ENCODE measurements at places on chromosomes 1 and 21.
A peak's percentile ranks its signal among the peaks of the same experiment; 100 is the strongest.

DNA sequence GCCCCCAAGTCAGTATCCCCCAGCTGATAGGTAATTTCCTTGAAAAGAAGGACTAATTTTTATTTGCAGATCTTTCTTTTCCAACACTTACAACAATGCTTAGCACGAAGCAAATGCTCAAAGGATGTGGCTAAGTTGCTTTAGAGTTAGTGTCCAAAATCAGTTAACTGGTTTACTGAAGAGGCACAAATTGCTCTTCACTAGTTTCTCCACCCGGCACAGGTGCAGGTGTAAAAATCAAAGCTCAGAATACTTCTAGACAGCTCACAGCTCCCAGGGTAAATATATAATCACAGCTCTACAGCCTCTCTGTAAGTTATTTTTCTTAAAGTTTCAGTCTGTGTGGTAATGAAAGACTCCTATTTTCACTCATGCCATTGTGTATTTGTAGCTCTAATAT lies 361.8 kb downstream of the NEGR1 start:
- no peak for DNase-seq

- no peak for DNase-seq
Observed at GRCh38 chr1:100440075-100440809, 87.9 kb downstream of the CDC14A start.

GRCh38 chr1:199310708-199311107 lies 671.9 kb downstream of the PTPRC start:
- DNase-seq = no peak

GRCh38 chr1:227756172-227756959 lies 21.1 kb downstream of the SNAP47 start:
- DNase-seq = no peak

- DNase-seq = no peak
Observed at GRCh38 chr1:168453056-168453455, 90.7 kb downstream of the XCL2 start.

DNA sequence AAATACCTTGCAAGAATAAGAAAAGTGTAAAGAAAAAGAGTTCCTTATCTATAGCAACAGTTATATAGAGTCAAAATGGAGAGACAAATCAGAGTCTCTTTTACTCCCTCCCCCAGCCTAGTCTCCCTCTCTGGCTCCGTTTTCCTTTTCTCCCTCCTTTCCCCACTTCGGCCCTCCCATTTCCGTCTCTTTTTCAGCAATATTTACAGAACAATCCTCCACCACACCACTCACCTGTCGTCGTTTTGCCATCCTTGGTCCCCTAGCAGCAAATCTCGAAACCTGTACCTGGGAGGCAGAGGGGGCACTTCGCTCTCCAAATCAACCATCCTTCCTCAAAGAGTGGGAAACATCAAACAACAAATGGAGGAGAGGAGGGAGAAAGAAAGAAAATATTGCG lies 259 bp downstream of the KCNT2 start:
- peak; percentile 2 for DNase-seq

GRCh38 chr1:37691497-37692077 lies 729 bp upstream of the CDCA8 start:
- peak; percentile 11 for DNase-seq

DNA sequence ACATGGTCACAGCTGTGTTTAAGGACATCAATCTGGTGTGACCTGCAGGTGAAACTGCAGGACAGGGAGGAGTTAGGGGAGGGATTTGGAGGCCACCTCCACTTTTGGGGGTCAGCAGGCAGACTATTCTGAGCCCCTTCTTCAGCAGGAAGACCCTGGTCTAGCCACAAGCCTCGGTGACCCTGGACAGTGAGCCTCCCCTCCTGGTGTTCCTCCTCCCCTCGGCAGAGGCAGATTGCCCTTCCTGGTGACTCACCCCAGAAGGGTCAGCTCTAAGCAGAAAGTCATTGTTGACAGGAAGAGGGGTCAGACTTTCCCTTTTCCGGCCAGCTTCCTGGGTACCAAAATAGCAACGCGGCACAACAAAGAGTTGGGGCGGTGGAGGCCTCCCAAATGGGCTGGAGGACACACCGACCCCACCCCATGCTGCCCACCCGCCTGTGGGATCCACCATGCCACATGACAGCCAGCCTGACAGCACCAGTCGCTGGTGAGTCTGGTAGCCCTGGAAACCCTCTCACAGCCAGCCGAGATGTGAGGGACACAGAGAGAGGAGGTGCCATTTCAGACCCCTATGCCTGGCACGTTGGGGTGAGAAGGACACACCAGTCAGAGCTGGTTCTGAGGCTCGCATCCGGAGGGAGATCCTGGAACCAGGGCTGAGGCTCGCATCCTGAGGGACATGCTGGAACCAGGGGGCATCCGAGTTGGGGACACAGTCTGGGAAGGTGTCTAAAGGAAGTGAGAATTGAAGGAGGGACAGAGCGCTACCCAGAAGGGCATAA lies 14.7 kb upstream of the CSF1 start:
- DNase-seq = no peak

- no peak for DNase-seq
Observed at GRCh38 chr1:3345792-3346191, 108.7 kb upstream of the ARHGEF16 start.

DNA sequence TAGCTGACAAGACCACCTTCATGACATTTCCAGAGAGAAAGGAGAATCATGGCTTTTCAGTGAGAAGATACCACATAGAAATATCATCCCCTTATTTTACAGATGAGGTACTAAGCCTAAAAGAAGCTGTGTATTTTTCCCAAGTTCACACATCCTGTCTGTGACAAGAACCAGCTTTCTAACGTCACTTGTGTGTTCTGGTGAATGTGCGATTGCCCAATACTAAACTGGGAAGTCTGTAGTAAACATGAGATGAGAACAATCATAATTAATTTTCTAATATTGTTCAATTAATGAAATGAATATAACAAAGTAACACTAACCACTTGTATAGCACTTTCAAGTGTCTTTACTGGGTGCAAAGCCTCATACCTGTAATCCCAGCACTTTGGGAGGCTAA lies 46.0 kb downstream of the PTGER3 start:
- DNase-seq = no peak

DNA sequence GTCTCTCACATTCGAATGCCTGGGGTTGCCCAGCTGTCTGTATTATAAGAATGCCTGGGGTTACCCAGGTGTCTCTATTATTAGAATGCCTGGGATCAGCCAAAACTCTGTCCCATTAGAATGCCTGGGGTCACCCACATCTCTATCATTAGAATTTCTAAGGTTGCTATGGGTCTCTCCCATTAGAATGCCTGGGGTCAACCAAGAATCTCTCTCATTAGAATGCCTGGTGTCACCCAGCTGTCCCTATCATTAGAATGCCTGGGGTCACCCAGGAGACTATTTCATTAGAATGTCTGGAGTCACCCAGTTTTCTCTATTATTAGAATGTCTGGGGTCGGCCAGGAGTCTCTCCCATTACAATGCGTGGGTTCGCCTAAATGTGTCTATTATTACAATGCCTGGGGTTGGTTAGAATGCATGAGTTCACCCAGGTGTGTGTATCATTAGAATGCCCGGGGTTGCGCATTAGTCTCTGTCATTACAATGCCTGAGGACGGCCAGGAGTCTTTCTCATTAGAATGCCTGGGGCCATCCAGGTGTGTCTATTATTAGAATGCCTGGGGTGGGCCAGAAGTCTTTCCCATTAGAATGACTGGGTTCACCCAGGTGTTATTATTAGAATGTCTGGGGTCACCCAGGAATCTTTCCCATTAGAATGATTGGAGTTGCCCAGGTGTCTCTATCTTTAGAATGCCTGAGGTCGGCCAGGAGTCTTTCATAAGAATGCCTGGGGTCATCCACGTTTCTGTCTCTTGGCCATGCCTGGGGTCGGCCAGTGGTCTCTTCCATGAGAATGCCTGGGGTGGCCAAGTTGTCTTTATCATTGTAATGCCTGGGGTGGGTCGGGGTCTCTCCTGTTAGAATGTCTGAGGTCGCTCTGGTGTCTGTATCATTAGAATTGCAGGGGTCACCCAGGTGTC lies 59.6 kb downstream of the RNF187 start:
- no peak for DNase-seq

DNA sequence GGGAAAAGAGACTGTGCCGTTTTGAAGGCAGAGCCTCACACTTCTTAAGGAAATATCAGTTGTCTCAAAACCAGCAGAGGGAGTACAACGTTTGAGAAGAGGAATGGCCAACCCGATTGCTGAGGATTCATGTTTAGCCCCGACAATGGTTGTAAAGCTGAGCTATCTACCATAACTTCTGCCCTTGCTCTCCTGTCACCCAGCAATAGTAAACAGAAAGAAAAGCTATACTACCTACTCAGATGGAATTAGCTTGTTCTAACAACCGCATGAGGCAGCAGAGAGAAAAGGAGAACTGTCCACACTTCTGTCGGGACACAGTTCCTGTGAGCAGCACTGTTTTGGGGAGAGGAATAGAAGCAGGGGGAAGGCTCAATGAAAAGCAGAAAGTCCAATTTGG lies 91.2 kb downstream of the SLC45A1 start:
- DNase-seq = peak; percentile 76

DNA sequence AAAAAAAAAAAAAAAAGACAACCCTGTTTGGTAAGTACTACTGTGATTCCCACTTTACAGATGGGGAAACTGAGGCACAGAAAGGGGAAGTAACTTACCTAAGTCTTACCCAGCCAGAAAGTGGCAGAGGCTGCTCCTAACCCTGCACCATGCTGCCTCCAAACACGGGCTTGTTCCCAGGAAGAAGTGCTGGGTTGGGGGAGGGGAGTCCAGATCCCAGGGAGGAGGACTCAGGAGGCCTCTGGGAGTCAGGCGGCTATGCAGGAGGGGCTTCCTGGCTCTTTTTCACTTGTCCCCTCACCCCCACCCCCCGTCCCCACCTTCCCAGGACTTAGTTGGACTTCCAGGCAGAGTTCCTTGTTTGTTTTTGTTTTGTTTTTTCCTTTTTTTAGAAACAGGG lies 23.9 kb downstream of the PIK3CD start:
- DNase-seq = no peak

- no peak for DNase-seq
Observed at GRCh38 chr1:7097938-7098592, 312.8 kb downstream of the CAMTA1 start.

- DNase-seq = no peak
Observed at GRCh38 chr1:203282720-203283542, 22.4 kb upstream of the BTG2 start.

- DNase-seq = peak; percentile 64
Observed at GRCh38 chr21:34598931-34599400, 15.9 kb downstream of the RCAN1 start.

GRCh38 chr1:70778934-70779333 lies 268.7 kb downstream of the PTGER3 start:
- peak; percentile 10 for DNase-seq

DNA sequence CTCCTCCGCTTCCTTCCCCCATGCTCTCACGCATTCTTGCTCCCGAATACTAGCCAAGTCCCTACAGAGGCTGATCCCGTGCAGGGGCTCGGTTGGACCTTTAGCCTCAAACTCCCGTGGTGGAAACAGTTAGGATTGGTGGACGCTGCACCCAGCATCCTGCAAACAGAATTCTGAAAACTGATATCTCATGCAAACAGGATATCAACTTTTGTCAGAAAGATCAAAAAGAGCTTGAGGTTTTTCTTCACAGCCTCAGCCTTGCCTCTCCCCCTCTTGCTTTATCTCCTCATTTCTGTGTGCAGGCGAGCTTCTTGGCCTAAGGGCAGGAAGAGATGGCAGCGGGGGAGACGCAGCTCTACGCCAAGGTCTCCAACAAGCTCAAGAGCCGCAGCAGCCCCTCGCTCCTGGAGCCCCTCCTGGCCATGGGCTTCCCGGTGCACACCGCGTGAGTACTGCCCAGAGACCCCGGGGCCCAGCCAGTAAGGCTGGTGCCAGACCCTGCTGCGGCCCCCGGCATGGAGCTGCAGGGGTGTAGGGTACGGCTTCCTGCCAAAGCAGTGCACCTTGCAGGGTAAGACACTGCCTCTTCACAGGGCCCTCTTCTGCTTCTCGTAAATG lies at the start of gene UBASH3A:
TSS of gene UBASH3A (plus strand) at position 292 of the 621 bp plus-strand sequence. CDS start at position 336, 44 bp downstream.
- DNase-seq = no peak

DNA sequence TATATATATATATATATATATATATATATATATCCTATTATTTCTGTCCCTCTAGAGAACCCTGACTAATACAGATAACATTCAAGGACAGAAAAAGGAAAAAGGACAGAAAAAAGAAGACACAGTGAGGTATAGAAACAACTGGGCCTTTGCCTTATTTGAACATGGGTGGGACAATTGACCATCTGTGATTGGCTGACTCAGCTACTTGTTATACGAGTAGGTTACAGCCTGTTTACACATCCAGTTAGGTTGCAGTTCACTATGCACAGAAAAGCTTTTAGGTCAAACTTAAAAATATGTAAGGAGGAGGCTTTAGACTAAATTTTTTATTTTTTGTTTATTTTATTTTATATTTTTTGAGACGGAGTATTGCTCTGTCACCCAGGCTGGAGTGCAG lies 39.8 kb upstream of the RGS8 start:
- no peak for DNase-seq

- DNase-seq = no peak
Observed at GRCh38 chr1:215963040-215963439, 395.9 kb downstream of the KCTD3 start.

- peak; percentile 53 for DNase-seq
Observed at GRCh38 chr1:221164951-221165838, 286.0 kb downstream of the HLX start.

DNA sequence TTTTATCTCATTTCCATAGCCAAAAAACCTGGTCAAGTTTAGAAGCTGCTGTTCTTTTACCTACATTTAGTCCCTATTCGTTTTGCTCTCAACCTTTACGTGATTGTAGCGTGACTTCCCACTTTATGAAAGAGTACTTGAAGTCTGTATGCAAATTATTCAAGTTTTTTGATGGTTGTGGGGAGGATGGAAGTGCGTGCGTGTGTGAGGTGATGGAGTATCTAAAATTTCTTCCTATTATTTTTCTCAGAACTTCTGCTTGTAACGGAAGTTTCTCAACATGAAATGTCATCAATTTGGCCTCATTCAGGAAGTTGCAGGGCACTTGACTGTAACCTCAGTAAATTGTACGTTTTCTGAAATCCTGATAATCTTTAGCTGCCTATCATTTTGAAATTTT lies 64.0 kb downstream of the SAMSN1 start:
- DNase-seq = no peak

GRCh38 chr1:158371188-158371953 lies 17.7 kb downstream of the CD1E start:
- no peak for DNase-seq

- DNase-seq = no peak
Observed at GRCh38 chr21:31964692-31965091, 91.9 kb downstream of the HUNK start.

GRCh38 chr1:10973956-10974881 lies 38.2 kb upstream of the TARDBP start:
- DNase-seq = no peak

All from fibroblast of skin of abdomen (primary cell).